ENCODE measurements at places on chromosomes 3 and 15.

GRCh38 chr3:191262650-191263049 lies 63.6 kb downstream of the OSTN start:
- DNase-seq, result no peak

DNA sequence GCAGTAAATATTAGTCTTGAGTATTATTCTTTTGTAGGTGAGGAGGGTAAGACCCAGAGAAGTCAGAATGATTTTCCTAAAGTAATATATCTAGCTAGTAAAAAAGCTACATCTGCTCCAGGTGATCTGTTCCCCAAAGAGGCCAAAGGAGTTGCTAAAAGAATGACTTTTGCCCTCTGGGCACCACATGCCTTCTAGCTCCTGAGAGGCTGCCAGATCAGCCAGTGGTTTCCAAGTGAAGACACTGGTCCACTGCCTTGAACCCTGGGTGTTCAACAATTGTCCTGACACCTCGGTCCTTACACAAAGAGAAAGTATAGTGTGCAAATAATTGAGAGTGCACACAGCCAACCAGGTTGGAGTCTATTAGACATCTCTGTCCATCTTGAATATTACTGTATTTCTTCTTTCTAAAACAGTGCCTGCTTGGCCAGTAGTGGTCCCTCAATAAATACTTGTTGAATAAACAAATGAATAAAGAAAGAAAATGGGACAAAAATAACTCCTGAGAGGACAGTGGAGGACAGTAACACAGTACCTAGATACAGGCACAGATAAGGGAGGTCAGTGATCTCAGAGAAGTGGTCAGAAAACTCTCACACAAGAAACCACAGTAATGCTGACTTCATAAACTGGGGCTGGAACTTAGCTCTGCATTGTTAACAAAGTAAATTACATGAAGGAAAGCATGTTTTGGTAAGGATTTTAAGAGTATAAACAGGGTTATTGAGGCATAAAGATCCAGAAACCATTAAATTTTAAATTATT lies 56.6 kb upstream of the CSTA start:
- no peak for DNase-seq

DNA sequence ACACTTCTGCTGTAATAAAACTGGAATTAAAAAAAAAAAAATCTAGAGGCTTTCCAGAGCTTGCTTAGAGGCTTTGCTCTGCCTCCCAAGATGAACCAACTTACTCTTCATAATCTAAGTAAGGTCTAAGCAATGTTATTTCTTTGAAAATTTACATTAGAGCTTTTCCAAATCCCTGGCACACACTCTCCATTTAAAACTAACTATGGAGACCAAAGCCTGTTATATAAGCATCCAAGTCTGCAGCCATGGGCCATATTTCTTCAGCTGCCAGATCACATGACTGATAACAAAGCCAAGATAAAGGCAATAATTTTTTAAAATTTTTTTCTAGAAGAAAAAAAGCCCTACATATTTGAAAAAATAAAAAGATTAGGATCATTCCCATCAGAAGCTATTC lies 55.0 kb upstream of the ARHGEF3 start:
- no peak for DNase-seq

GRCh38 chr3:30113906-30114305 lies 492.5 kb upstream of the TGFBR2 start:
- DNase-seq, result no peak

DNA sequence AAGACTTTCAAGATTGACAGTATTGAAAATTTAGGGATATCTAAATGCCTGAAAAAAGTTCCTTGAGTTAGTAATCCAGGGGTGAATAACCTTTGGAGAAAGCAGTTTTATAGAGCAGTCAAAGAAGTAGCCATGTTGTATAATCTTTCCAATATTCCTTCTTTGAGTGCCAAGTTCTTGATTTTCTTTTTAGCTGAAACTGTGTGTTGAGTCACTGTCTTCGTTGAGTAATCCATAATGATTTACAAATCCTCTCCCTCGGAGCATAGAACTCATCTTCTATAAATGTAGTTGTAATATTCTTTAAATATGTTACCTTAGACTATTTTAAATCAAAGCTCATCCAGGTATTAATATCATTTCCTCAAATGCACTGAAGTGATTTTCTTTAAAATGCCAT lies 135.2 kb downstream of the BBX start:
- no peak for DNase-seq

DNA sequence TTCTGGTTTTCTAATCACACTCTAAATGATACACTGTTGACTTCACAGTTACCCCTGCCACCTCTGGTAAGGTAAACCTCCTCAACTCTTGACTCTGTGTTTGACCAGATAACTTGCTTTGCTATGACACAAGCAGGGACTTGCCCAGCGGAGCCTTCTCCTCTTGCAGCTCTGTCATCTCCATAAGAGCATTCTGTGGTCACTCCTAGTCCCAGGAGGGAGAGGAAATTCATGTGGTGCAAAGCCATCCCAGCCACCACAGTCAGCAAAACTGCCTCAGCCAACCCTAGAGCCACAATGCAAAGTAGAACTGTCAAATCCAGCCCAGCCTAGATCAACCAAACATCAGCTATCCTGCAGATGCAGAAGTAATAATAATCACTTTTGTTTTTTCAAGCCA lies 144.7 kb upstream of the GADL1 start:
- no peak for DNase-seq

GRCh38 chr3:29169451-29169850 lies 111.4 kb upstream of the RBMS3 start:
- DNase-seq, result no peak

- no peak for DNase-seq
These were observed 655.2 kb downstream of the RBMS3 start for GRCh38 chr3:29936054-29936453.

DNA sequence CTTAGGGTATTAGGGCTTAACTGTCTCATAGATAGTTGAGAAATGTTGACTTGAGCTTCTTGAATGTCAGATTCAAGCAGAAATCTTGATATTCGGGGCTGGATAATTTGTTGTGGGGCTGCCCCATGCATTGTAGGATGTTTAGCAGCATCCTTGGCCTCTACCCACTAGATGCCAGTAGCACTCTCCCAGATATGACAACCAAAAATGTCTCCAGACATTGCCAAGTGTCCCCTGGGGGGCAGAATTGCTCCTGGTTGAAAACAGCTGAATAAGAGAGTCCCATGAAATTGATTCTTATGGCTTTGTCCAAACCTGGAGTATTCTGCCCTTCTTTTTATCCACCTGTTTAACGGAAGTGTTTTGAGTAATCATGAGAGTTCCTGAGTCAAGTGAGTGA lies 15.9 kb upstream of the LCMT2 start:
- DNase-seq, result no peak

GRCh38 chr3:197356275-197356674 lies 57.9 kb upstream of the DLG1 start:
- no peak for DNase-seq

GRCh38 chr3:43489930-43490329 lies 131.9 kb downstream of the ANO10 start:
- no peak for DNase-seq

GRCh38 chr15:72124218-72124617 lies 6.0 kb downstream of the SENP8 start:
- DNase-seq, result no peak

DNA sequence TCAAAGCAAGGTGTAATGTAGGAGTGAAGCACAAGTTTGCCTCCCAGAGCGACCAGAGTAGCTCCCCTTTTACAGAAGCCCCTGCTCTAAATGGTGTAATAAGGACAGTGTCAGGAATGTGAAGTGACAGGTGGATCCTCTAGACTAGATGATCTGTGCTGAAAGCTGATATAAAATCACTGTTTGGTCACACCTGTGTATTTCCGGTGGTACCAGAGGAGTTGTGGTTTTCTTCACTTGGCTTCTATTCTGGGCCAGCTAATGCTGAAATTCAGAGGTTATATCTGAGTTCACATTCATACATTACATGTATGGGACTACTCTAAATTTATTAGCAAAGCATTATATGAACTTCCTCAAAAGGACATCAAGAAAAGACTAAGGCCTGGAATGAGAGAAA lies 117.4 kb downstream of the IL1RAP start:
- no peak for DNase-seq

GRCh38 chr3:45253316-45253715 lies 27.2 kb upstream of the TMEM158 start:
- DNase-seq, result no peak

- no peak for DNase-seq
These were observed 820 bp upstream of the HMCES start for GRCh38 chr3:129277829-129278271.

DNA sequence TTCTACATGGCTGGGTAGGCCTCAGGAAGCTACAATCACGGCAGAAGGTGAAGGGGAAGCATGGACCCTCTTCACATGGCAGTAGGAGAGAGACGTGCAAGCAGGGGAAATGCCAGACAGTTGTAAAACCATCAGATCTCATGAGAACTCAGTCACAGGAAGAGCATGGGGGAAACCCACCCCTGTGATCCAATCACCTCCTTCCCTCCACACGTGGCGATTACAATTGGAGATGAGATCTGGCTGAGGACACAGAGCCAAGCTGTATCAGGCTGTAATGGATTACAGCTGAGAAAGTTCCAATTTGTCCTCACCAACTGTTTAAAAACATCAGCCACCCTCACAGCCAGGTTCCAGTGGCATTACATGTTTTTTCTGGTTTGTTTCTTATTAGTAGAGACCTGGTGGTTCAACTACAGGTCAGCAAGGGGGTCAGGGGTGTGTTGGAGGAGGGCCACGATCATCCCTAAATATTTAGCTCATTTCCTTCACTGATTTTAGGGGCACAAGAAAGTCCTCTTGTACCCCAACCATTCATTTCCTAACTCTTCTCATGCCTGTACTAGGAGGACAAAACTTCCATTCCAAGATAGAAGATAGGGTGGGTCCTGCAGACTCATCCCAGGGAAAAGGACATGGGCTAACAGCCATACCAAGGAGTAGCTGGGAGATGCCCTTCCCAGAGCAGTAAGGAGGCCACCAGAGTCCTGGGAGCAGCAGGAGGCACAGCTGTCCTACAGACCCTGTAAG lies 54.4 kb downstream of the ANXA2 start:
- no peak for DNase-seq

DNA sequence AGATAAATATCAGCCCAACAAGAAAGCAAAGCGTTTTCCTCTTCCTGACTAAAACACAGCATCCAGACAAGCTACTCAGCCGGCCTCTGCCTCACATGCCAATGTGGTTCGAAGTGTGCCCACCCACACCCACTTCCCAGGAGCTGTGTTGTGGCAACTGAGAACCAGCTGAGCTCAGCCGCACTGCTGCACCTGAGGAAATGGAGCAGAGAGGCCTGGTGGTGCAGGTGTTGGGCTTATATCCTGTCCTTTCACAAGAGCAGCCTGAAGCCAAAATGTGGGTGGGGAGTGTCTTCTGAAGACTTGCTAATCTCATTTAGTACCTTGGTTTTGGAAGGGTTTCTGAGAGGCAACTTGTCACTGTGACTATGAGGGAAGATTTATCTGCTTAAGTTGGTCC lies 23.0 kb upstream of the RETNLB start:
- DNase-seq, result no peak

GRCh38 chr3:67529915-67530314 lies 124.5 kb downstream of the SUCLG2 start:
- no peak for DNase-seq

GRCh38 chr3:52860424-52860768 lies 25.6 kb upstream of the MUSTN1 start:
- no peak for DNase-seq

- no peak for DNase-seq
These were observed 107.9 kb upstream of the DLG1 start for GRCh38 chr3:197406266-197406665.

DNA sequence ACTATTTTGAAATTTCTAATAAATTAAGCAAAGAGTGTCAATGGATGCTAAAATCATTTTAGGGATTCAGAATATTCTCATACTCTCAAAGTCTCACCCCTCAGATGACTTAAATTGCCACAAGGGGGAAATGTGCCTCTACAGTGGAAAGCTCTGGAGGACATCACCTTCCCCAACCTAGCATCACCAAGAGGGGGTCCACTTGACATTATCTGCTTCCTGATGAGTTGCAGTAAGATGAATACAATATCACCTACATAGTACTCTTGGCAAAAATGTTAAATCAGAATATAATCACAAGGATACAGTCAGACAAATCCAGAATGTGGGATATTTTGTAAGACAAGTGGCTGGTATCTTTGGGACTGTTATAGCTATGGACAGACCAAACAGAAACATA lies 290.1 kb downstream of the MFSD1 start:
- no peak for DNase-seq

DNA sequence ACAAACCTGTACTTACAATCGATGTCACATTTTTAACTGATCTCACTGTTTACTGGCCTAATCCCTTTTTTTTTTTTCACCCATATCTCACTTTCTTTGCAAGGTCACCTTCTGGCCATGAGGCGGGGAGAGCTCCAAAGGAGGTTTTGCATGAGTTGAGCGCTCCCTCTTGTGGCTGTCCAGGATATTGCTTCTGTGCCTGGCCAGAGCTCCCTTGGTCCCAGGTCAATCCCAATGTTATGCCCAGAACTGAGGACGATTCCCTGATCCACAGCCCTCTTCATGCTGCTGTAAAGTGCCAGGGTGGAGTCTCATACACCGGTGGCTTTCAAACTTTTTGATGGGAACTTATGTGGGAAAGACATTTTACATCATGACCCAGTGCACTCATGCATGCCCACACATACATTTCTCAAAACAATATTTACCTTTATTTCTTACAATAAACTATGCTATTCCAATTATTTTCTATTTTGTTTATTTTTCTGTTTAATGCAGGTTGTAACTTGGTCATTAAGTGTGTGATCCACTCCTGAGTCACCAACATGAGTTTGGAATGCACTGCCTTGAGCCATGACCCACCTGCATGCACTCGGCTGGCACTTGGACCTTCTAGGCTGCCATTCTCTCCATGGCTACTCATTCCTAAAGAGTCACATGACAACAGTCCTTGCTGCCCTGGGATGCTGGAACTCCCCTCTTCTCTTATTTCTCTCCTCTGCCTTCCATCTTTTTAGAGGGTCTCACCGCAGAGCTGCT lies 9.6 kb upstream of the SST start:
- peak; percentile 66 for DNase-seq

- DNase-seq, result no peak
These were observed 40.9 kb downstream of the CRTC3 start for GRCh38 chr15:90570643-90571042.

GRCh38 chr3:65961733-65962132 lies 77.0 kb downstream of the MAGI1 start:
- DNase-seq, result no peak

GRCh38 chr3:116001151-116001621 lies 377.9 kb downstream of the GAP43 start:
- DNase-seq, result no peak

- DNase-seq, result no peak
These were observed 313.6 kb upstream of the ATP11B start for GRCh38 chr3:182479419-182480336.

- DNase-seq, result no peak
These were observed 254.5 kb upstream of the ROPN1 start for GRCh38 chr3:124246376-124246775.

DNA sequence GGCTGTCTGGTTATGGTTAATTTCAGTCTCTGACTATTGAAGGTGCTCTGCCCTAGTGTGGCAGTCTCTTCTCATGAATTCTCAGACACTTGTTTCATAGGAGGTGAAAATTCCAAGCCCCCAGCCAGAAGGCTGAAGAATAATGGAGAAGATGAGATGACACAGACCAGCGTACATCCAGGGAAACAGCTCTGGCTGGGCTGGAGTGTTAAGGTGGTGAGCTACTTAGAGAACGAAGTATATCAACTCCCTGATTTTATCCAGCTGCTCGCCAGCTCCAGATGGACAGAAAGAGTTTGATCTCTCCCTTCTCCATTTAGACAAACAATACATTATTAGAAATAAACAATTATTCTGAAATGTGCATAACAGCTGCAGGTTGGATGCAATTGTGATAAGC lies 494.5 kb upstream of the RGMA start:
- DNase-seq, result no peak
